GM13976 (cell line): ENCODE measurements at places on chromosomes 1 and 21.

DNA sequence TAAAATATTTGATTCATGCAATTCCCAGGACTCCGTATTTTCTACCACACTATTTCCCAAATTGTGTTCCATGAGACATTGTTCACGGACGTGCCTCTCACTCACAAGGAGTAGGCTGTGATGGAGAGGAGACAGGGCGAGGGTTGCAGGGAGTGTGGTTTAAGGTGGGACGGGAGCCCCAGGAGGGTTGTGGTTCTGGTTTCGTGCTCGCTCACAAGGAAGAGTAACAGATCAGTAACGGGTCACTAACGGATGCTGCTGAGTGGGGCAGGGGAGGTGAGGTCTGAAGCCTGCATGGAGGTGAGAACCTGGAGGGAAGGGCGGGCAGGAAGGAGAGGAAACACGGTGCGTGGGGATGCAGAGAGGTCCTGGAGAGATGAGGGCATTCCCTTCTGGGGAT, 28.8 kb downstream of the TFF3 start:
- DNase-seq = no peak

- DNase-seq = no peak
Observed at GRCh38 chr1:41622402-41622801, 137.9 kb upstream of the EDN2 start.

- no peak for DNase-seq
Observed at GRCh38 chr1:165854101-165854845, 26.9 kb downstream of the UCK2 start.

DNA sequence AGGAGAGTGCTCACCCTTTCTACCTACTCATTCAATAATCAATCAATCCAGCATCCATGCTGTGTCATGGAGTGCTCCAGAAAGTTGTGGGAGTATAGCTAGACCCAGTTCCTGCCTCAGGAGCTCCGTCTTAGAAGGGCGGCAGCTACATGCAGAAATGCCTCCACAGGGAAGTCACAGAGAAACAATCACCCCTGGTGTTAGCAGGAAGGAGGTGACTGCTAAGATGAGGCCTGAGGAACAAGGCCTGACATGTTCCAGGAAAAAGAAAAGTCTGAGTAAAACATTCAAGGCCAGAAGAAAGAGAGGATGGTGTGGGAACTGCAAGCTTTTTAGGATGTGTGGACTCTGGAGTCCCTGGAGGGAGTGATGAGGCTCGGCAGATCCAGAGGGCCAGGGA, 142.5 kb upstream of the MAGI3 start:
- no peak for DNase-seq

DNA sequence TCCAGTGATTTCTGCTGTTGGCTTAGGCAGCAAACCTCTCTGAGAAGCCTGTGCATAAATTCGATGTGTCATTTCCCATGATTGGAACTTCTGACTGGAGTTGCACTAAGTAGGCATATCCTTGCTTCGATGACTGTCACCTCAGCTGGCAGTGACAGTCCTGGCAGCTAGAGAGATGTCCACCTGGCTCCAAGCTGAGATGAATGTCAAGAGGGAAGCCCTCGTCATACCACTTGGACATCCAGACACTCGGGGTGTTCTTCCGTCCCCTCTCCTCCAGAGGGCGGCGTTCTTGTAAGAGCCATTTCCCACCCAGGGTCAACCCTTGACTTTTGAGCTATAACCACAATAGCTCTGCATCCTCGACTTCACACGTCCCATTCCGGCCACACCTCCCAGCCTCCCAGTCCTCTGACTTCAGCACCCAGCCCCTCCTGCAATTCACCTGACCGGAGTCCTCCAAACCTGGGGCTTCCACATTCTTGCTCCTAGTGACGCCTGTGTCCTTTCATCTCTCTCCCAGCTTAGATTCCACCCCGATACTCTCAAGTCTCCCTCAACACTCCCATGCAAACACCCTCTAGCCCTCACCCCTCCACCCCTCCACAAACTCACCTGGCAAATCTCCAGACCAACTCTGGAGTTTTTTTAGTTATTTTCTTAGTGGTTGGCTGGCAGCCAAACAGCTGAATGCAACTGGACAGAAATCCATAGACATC, 17.3 kb downstream of the CA6 start:
- DNase-seq = peak; percentile 80

DNA sequence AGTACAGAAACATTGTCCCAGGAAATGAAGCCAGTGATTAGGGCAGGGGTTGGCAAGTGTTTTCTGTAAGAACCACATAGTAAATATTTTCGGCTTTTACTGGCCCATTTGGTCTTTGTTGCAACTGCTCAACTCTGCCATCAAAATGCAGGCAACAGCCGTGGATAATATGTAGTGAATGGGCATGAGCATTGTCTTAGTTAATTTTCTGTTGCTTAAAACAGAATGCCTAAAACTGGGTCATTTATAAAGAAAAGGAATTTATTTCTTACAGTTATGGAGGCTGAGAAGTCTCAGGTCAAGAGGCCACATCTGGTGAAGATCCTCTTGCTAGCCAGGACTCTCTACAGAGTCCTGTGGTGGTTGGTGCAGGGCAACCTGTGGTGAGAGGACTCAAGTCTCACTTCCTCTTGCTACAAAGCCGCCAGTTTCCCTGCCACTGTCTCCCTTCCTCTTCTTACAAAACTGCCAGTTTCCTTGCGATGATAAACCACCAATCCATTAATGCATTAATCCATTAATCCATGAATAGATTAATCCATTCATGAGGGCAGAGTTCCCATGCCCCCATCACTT, 166.4 kb downstream of the PSMG1 start:
- peak; percentile 53 for DNase-seq

DNA sequence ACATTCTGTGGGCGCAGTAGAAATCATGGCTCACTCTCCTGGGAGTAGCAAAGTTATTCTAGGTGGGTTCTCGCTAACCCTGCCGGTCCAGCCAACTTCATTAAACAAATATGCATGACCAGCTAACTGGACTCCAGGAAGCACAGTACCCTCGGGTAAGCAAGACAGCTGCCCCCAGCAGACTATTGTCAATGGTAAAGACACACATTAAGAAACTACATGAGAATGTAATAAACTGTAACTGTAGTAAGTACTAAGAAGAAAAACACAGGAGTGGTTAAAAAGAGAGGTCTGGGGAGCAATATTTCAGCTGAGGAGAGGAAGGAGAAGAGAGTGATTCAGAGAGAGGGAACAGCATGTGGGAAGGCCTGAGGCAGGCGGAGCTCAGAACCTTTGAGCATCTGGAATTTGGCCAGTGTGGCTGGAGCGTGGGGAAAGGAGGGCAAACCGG, 7.4 kb downstream of the SLC2A5 start:
- DNase-seq = no peak

GRCh38 chr1:19391596-19391981, 79.5 kb downstream of the SLC66A1 start:
- DNase-seq = no peak

GRCh38 chr1:202697038-202697437, 13.2 kb downstream of the SYT2 start:
- no peak for DNase-seq

- DNase-seq = no peak
Observed at GRCh38 chr1:109661391-109661790, 5.5 kb downstream of the GSTM4 start.

DNA sequence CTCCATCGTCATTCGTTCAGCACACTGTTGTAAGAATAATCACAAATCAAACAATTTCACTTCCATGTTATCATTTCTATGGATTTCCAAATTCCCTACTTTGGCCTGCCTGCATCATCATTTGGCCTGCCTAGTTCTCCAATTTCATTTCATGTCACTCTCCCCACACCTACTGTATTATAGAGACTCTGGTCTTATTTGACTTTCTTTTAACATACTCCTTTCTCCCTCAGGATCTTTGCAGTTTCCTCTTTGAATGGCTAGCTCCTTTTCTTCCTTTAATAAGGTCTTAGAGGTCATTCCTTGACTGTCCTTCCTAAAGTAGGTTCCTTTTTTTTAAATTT, 36.3 kb upstream of the PODN start:
- no peak for DNase-seq

GRCh38 chr1:180609643-180610555, 21.9 kb upstream of the XPR1 start:
- no peak for DNase-seq

DNA sequence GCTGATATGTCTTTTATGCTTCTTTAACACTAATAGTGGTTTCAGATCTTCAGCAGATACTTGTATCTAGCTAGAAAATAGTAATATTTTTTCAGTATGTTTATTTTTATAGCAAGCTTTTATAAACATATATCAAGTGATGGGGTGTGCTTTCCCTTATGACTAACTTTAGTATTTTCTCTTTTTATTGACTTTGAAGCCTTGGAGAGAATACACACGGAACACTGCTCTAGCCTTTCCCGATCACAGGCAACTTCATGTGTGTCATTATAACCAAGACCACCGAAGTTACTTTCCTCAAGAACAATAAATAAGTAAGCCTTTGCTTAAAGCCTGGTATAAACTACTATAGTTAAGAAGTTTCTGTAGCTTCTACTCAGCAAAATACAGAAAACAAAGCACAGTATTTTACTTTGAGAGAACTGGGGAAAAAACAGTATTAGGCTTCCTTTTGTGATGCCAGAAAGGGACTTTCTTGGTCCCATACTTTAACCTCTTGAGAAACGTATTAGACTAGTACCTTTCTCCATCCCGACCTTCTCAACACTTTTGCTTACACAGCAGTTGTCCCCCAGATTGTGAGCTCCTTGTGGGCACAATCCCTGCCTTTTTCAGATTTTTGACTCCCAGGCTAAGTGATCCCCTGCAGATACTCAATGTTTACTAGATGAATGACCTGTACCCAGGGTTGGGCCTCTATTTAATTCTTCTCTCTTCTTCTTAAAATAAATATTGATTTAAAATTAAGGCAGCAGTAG, 3.3 kb downstream of the ADSS2 start:
- DNase-seq = no peak

DNA sequence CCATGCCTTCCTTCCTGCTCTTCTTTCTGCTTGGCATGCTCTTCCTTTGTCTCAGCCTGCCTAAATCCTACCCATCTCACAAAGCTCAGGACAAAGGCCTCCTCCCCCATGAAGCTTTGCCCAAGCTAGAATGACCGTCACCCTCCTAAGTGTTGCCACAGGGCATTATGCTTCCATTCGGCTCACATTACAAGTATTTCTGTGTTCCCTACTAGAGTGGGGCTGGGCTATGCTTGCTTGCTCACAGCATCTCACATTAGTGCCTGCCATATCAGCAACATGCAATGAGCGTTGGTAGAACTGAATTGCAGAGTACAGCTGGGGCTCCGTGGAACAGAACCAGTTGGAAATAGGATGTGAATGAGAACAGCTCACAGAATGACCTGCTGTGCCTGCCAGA, 82.8 kb downstream of the CD58 start:
- no peak for DNase-seq

DNA sequence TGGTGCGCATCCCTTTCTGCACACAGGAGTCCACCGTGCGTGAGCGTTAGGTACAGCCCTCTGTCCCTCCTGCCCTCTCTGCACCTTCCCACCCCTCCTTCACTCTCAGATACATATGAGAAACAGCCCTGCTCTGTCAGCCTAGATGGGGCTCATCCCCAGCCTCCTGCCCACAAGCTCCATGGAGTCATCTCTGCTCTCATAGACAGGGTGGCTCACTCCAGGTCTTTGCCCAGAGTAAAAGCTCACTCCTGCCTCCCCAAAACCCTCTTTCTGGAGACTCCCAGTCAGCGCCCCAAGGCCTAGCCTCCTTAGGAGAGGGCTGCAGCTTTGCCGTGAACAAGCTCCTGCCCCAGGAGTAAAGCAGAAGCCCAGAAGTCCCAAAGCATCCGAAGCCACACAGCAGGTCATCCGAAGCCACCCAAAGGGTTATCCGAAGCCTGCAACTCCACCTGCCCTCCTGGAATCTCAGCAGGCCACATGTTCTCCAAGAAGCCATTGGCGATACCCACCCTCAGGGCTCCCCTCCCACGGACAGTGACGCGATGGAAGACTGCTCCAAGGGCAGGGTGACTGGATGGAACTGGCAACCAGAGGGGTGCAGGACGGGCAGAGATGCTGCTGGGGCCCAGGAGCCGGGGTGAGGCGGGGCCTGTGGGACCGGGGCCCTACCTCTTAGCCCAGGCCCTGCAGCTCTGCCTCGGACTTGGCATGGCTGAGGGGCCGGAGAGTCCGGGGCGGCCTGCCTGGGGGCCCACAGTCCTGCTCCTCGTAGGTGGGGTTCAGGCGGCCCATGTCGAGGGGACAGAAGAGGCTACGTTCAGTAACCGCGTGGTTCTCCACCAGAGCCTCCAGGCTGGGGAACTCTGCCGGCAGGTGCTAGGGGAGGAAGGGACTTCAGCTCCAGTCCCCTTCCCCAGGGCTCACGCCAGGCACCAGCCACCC, 3.6 kb upstream of the KIF17 start:
- DNase-seq = no peak

DNA sequence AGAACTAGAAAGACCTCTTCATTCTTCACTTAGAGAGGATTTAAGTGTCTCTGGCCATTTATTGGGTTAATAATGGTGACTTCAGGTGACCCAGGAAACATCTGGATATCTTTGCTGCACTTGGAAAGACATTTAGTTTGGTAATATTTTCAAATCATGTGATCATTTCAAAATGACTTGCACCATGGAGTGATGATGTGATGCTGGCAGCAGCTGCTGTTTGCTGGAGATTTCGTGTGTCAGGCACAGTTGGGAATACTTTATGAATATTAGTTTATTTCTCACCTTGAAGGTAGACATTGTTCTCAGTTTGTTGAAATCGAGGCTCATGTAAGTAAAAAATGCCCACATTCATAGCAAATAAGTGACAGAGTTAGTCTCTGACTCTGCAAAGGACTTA, 236.0 kb downstream of the DISC1 start:
- DNase-seq = no peak

- peak; percentile 16 for DNase-seq
Observed at GRCh38 chr1:198978523-198978922, 339.7 kb downstream of the PTPRC start.

- no peak for DNase-seq
Observed at GRCh38 chr1:189021577-189021976, 1456.1 kb downstream of the BRINP3 start.
